ENCODE measurements at places on chromosomes 16 and 17.
A peak's percentile ranks its signal among the peaks of the same experiment; 100 is the strongest.

- no peak for DNase-seq
These were observed 113.3 kb downstream of the XYLT1 start for GRCh38 chr16:17357307-17358062.

GRCh38 chr17:39352511-39352910, 48.9 kb downstream of the FBXL20 start:
- no peak for DNase-seq

- no peak for DNase-seq
These were observed 166.1 kb downstream of the PRKCA start for GRCh38 chr17:66468241-66469087.

DNA sequence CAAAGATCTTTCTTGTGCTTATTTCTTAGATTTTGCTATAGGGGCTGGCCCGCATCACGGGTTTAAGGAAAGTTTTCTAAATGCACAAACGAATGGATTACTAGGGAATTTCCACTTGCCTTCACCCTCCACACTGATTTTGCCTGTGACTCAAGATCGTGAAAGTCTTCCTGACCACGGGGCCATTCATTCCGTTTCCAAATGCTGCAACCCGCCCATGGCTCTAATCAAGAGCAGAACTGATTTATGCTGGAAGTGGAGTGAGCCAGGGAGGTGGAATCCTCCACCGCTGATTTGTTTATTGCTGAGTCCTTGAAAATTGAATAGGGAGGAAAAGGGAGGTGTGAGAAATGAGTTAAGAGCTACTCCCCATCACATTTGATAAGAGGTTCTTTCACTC, 52.4 kb downstream of the CA10 start:
- no peak for DNase-seq

DNA sequence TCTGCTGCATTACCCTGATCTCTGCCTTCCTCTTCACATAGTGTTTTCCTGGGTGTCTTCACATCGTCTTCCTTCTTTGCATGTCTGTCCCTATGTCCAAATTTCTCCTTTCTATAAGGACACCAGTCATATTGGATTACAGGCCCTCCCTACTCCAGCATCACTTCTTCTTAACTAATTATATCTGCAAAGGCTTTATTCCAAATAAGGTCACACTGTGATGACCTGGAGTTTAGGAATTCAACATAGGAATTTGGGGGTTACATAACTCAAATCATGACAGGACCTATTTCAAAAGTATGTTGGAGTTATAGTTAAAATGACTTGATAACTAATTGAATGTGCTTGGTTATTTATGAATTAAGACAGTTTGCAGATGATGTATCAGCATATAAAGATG, 490.5 kb upstream of the ERCC4 start:
- no peak for DNase-seq

- DNase-seq, result no peak
These were observed 32.4 kb downstream of the ADGRG5 start for GRCh38 chr16:57574646-57575467.

GRCh38 chr17:70144260-70144846, 25.0 kb upstream of the KCNJ2 start:
- DNase-seq, result no peak

DNA sequence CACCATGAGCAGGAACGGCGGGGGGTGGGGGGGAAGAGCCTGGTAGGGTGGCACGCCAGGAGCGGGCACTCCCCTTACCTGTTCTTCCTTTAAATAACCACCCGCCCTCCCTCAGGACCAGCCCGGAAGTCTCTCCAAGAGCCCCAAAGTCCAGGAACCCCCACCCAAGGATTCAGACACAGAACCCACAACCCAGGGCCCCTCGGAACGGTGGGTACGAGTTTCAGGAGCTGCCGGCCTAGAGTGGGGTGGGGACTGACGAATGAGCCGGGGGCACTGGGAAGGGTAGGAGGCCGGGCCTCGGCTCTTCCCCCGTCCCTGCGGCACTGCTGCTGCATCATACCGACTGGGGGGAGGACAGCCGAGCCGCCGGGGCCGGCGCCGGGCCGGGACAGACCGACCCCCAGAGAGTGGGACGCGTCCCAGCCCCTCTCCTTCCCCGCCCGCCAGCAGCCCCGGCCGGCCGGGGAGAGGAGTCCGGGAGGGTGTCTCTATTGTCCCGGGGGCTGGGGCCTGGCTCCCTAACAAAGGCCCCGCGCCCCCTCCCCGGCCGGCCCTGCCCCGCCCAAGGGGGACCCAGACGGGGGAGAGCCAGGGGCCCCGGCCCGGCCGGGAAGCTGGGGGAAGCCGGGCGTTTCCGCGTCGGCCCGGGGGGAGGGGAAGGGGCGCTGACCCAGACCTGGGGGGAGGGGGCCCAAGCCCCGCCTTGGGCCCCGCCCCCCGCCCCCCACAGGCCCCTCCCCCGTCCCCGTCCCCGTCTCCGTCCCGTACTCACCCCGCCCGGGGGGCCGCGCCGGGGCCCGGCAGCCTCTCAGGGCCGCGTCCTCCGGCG, 747 bp downstream of the ATXN7L3 start:
- DNase-seq, result no peak

DNA sequence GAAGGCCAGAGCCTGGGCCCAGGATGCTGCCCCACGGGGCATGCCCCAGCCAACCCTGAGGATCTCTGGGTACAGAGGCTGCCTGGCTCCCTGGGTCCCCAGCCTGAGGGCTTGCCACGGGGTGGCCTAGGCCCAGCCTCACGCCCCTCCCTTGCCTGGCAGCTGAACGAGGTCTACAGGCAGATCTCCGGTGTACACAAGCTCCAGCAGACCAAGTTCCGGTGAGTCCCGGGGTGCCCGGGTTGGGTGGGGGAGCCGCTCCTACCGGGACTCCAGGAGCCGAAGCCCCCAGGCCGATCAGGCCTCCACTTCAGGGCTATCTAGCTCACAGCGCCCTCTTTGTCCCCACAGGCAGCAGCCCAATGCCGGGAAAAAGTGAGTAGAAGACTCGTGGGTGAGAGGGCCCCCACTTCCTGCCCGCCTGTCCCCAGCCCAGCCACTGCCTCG, 19.4 kb downstream of the ITGB4 start:
- DNase-seq, result no peak

- DNase-seq, result peak; percentile 52
These were observed 20.0 kb downstream of the ST6GALNAC1 start for GRCh38 chr17:76623271-76624146.

DNA sequence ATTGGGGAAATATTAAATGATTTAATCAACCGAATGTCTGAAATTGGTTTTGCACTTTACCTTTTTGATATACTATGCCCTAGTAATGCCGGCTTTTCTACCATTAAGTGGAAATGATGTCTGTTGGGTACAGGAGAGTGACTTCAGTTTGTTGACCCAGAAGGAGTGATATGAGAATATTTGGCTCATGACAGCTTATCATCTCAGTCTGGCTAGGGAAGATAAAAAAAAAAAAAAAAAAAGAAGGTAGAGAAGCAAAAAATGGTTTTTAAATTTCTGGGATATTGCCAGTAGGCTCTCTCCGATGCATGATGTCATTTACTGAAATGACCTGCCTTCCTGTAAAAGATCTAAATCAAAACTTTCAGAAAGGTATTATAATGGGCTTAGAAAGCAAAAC, 69.0 kb downstream of the CNTNAP4 start:
- DNase-seq, result no peak

DNA sequence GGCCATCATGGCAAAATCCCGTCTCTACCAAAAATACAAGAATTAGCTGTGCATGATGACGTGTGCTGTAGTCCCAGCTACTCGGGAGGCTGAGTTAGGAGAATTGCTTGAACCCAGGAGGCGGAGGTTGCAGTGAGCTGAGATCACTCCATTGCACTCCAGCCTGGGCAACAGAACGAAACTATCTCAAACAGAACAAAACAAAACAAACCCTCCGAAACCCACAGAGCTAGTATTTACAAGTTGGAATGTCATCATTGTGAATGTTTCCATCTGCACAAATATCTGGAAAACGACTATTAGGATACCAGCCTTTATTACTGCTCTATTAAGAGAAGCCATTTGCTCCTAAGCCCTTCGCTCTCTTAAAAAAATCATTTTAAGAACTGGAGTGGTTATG, 26.0 kb downstream of the SMARCE1 start:
- no peak for DNase-seq

- DNase-seq, result no peak
These were observed 36.0 kb downstream of the COPRS start for GRCh38 chr17:31823014-31823413.

DNA sequence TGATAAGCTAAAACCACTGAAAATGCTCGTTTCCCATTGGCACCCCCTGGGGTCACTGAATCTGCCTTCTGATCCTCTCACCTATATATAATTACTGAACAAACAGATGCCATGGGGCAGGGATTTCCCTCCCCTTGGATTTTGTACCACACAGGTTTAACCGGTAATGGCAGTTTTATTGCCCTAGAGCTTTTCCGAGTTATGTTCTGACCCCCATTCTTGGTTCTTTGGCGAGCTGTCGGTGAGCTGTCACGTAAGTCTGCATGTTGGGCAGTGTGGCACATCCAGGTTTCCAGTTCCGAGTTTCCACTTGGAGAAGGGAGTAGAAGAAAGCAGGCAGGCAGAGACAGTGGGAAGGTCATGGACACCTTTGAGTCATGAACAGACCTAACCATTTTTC, 7.1 kb downstream of the TMEM97 start:
- no peak for DNase-seq

DNA sequence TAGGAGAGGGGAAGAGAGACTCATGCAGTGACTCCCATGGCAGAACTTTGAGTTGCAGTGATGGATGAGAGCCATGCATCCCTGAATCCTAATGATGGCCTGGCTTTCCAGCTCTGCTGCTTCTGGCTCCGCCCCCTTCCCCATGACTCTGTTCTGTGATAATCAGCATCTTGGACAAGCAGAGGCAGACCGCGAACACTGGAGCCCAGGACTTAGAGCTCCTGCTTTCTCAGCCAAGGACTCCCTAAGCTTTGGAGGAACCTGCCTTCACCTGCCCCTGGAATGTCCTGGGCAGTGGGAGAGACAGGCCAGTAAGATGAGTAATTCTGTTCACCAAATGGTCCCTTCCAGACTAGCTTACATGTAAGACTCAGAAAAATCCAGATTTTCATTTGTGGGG, 12.5 kb downstream of the CCDC92B start:
- DNase-seq, result no peak

GRCh38 chr17:80349151-80349651, 65.8 kb upstream of the ENDOV start:
- no peak for DNase-seq

GRCh38 chr16:76854234-76854633, 336.8 kb upstream of the MON1B start:
- no peak for DNase-seq

- DNase-seq, result no peak
These were observed 64.9 kb downstream of the IRF8 start for GRCh38 chr16:85963753-85964285.

- no peak for DNase-seq
These were observed 175.2 kb upstream of the CHMP6 start for GRCh38 chr17:80816241-80817103.

- no peak for DNase-seq
These were observed 59.5 kb upstream of the LHX1 start for GRCh38 chr17:36877771-36878170.

DNA sequence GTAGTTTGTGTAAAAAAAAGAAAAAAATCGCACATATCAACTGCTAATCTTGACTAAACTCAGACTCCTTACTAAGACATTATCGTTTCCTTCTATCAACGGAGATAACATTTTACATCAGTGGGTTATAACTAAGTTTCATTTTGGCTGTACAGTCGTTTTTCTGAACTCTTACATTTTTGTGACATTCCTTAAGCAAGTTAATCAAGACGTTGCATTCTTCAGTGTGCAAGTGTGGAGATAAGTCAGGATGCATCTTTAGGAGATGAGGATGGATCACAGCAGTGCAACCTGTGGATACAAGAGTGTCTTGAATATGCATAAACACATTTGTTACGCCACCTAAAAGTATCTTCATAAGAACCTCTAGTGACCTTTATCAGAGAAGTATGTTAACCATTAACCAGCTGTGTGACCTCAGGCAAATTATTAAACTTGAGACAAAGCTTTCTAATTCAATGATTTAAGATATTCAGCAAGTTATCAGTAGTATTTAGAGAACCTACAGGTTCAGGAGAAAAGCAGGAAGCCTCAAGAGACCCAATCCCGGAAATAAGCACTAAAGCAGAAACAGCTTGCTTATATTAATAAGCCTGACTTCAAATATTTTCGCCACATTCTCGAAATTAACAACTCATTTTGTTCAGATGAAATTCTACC, 9.4 kb downstream of the CMC2 start:
- DNase-seq, result no peak

DNA sequence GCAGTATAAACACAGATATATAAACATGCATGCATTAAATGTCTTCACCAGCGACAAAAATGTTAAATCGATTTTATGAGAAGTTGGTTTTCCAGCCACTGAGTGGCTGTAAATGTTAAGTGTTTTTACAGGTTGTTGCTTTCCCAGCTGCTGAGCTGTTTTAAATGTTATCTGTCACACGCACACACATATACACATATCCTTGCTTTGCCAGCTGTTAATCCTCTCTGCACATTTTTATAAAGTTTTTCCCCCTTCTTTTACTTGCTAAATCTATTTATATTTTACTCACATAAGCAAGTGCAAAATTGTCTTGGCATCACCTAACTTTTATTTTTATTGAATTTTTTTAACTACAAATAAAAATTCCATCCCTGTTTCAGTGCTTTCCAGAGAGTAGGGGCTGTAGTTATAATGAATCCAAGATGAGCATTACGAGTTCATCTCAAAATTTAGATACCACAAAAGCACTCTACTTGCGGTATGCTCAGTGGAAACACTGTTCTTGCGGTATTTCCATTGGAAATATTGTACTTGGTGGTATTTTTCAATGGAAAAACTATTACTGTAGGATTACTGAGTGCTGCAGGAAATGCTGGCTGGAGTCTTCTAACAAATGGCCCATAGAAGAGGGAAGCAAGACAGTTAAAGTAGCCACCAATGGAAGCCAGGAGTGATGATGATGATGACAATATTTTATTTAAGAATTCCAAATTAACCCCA, 124.9 kb upstream of the KCNJ16 start:
- DNase-seq, result no peak

- DNase-seq, result no peak
These were observed 191.1 kb downstream of the C16orf78 start for GRCh38 chr16:49564496-49565229.
